ENCODE measurements at places on chromosomes 3 and 15.

GRCh38 chr3:38560284-38560683 lies 64.1 kb downstream of the EXOG start:
- DNase-seq = no peak

DNA sequence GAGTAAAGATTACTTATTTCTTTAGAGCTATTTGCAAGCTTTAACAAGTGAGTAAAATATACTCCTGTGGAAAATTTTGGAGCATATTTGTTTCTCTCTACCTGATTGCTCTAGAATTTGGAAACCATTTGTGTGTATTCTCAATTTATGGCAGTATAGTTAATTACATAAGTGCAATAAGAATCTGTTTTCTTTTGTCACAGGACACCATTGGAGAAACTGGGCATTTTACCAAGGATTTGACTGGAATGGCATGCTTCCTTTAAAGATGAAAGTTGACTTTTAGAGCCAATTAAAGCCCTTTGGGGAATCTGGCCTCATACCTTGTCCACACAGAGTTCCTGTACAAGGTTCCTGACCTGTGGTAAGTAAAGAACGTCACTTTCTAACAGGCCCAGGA lies 38.4 kb downstream of the PAQR5 start:
- no peak for DNase-seq

DNA sequence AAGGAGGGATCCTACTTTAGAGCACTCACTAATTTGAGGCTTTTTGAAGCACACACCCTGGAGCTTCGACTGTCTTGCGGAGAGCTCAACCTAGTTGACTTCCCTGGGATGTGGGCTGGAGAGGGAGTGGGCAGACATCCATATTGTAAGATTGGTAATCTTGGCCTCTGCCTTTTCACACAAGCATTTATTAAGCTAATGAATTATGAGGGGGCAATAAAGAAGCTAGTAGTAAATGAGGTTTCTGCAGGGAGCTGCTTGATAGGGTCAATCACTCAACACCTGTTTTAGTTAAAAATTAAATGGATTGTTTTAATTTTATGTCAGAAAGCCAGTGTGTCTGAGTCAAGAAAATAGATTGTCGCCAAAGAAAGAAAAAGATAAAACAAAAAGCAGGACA lies 76.3 kb downstream of the PDZRN3 start:
- no peak for DNase-seq

GRCh38 chr15:90031231-90031791 lies 30.2 kb downstream of the ZNF710 start:
- no peak for DNase-seq

DNA sequence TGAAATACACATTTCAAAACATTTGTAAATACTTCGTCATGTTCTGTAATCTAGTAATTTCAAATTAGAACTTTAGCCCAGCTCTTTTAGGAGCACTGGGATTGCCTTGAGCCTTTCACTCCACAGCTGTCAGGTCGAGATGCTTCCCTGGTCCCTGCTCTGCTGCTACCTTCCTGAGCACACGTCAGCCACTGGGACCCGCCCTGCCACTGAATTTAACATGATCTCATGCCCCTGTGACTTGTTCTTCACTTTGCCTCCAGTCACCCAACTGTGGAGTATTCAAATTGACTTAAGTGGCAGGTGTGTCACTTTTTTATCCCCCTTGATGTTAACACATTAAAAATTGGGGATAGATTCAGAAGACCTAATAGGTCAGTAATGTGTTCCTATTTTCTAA lies 3.3 kb downstream of the ARRDC4 start:
- no peak for DNase-seq

DNA sequence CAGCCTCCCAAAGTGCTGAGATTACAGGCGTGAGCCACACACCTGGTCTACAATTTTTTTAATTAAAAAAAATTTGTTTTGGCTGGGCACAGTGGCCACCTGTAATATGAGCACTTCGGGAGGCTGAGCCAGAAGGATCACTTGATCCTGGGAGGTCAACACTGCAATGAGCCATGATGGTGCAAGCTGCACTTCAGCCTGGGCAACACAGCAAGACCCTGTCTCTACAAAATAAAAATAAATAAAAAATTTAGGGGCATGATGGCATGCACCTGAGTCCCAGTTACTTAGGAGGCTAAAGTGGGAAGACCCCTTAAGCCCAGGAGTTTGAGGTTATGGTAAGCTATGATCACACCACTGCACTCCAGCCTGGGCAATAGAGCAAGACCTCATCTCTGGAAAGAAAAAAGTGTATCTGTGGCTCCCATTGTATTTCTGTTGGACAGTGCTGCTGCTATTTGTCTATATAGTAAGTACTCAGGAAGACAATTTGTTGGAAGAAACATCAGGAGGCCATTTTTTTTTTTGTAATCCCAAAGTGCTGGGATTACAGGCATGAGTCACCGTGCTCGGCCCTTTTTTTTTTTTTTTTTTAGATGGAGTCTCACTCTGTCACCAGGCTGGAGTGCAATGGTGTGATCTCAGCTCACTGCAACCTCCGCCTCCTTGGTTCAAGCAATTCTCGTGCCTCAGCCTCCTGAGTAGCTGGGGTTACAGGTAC lies 27.5 kb upstream of the SH3BP5 start:
- no peak for DNase-seq

- DNase-seq = no peak
Observed at GRCh38 chr3:42117175-42118008, 26.2 kb downstream of the TRAK1 start.

DNA sequence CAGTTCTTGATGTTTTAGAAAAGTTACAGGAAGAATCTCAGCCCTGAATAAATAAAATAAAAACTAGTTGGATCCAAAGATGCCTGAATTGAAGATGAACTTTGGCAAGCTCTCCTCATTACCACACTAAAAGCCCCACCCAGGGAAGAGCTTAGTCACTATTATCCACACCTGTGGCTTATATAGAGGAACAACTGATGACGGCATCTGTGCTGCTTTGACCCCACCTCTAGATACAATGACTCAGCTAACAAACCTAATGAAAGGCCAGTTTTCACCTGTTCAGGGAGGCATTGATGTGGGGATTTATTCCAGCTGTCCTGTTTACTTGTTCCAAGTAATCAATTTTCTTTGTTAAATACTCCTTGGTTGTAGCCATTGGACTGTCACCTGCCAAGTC lies 604.7 kb upstream of the EPHA6 start:
- DNase-seq = no peak

DNA sequence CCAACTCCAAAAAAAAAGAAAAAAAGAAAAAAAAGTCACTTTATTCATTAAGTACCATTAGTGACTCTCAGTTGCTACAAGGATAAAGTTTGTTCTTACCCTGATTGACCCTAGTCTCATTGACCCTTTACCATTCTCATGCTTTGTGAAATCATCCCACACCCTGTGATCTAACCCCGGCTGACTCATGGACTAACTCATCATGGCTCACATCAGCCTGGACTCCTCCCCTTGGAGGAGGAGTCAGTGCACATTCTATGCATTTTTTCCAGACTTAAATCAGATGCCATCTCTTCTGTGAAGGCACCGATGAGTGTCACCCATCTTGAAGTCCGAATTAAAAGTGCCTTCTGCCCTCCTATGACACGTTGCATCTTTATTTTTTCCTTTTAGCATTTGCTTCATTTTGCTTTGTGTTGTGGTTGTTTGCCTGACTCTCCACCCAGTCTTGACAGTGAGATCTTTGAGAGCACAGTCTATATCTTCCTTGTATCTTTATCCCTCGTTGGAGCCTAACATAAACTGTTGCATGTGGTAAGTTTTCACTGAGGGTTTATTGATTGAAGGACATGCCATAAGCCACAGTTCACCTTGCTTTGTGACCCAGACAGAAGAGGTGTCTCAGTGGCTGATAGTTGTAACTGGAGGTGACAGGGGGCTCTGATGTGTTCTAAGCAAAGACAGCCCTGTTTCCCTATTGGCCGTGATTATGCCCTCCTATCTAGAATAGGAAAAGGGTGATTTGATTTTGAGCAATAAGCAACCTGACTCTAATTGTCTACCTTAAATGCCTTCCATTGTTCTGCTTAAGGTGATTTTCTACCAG lies 72.1 kb downstream of the IL1RAP start:
- no peak for DNase-seq

- no peak for DNase-seq
Observed at GRCh38 chr15:72339777-72340177, 19.8 kb upstream of the CELF6 start.

GRCh38 chr3:134867277-134867676 lies 72.2 kb downstream of the EPHB1 start:
- DNase-seq = no peak

- DNase-seq = no peak
Observed at GRCh38 chr15:74794970-74795349, 13.1 kb downstream of the CSK start.

DNA sequence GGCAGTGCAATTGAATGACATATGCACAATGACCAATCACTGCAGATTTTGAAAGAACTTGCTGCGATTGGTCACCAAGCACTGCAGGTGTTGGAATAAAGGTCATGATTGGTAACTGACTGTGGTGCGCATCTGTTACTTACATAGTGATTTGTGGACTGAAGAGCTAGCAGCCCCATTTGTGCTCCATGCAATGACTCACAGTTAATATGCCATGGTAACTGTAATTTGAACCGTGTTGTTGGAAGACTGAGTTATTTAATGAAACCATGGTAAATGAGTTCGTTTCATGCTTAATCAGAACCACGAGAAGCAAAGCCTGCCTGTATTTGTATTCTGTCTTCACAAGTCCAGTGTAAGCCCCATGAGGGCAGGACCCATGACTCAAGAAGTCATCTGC lies 220.5 kb downstream of the TJP1 start:
- DNase-seq = no peak

- DNase-seq = no peak
Observed at GRCh38 chr3:101144105-101144504, 150.9 kb upstream of the ABI3BP start.

GRCh38 chr15:70974004-70974832 lies 81.6 kb downstream of the LRRC49 start:
- no peak for DNase-seq

DNA sequence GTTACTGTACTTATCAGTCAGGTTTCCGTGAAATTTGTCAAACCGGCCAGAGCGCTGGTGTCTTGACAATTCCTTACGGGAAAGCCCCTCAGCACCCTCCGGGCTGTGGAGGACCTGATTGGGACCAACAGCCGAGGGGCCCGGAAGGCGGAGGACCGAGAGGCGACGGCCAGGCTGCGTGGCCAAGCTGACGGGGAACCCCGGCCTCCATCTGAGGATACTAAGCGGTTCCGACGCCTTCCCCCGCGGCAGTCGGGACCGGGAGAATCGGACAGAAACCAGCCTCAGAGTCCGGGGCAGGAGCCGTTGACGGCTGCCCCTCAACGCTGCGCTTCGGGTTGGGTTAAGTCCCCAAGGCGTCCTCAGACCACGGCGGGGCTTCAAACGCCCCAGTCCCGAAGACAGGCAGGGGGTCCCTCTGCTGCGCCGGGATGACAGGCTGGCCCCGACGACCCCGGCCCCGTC lies 499 bp downstream of the ALDH1A2 start:
- no peak for DNase-seq

DNA sequence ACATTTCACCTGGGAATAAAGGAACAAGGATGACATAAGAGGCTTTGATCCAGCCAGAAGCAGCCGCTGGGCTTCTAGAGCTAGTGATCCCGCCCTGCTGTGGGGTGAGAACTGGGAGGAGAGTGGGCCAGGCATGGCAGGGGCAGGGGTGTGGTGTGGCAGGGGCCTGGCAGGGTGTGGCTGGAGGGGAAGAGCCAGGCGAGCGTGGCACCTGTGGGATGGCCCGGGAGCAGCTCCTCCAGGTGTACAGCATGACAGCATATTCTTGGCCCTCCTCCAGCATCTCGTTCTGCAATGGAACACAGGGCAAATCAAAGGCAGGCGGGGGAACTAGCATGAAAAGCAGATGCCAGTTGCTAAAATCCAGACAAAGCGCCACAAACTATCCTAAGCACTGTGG lies 35.5 kb downstream of the CYFIP1 start:
- DNase-seq = no peak

GRCh38 chr15:50764461-50765194 lies 878 bp downstream of the SPPL2A start:
- no peak for DNase-seq

DNA sequence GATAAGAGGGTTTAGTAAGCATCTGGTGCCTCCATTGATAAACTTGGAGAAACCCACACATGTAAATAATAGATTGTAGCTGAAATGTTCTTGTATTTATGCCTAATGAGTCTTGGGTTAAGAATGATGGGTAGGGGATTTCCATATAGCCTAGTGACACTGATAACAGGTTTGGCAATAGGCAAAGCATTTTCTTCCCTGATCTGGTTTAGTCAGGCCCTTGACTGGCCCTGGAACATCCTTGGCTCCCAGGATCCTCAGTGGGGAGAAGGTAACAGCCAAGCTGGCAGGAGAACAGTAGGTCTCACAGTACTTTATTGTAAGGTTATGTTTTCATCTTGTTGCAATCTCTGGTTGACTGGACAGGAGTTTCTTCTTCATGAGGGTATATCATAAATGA lies 228.4 kb downstream of the DIPK2A start:
- DNase-seq = no peak

Data from esophagus squamous epithelium (tissue), 5 donors.